ENCODE measurements at places on chromosomes 4 and X. TPM values are rescaled to one million over a fixed set of nuclear protein-coding genes. Genes with fewer than 3 reads are reported as not detected.

DNA sequence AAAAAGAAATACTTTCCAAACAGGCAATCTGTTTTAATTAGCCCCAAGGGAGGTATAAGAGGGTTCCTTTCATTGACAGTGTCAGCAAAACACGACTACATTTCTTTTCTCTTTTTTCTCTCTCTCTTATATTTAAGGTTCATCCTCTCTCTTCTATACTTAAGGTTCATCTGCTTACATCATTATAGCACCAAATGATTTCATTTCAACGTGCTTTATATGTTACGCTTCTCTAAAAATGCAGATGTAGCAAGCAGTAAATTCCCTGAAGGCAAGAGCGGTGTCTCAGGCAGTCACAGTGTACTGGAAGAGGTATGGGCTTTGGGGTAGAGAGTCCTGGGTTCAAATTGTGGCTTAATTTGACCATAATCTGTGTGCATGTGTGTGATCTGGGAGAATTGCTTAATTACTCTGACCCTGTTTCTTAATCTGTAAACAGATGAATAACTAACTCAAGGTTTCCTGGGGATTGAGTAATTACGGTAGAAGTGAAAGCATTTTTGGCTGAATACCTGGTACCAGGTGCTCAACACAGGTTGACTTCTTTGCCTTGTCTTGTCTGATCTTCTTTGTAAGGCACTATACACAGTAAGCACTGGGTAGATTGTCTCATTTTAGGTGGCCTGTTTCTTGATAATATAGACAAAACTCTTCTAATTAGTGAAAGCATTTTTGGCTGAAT lies 180.8 kb downstream of the SPRY1 start:
- H3K4me1 ChIP-seq: no peaks in the 10 kb centered on the region
- H3K36me3 ChIP-seq: no peaks in the 10 kb centered on the region
- no peaks in the 10 kb centered on the region for H3K27me3 ChIP-seq
- no peak overlapping the region for H3K27ac ChIP-seq
- DNase-seq: no peak

Gene CLOCK
- 35.9 TPM for total RNA-seq

DNA sequence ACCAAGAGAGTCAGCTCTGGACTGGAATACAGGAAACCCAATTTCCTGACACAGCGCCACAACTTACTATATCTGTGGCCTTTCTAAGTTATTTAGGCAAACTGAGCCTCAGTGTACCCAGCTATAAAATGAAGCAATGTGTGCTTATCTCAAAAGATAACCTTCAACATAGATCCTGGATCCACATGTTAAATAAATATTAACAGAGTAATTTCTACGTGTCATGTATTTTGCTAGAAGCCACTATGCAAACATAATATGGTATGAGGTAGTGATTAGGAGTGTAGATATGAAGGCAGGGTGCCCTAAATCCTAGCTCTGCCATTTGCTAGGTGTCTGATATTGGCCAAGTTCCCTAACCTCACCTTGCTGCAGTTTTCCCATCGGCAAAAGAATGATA lies 527.0 kb downstream of the RAB28 start:
- no peaks in the 10 kb centered on the region for H3K4me1 ChIP-seq
- no peak for DNase-seq
- H3K36me3 ChIP-seq: no peaks in the 10 kb centered on the region
- H3K27ac ChIP-seq: no peak overlapping the region
- no peak overlapping the region for H3K4me3 ChIP-seq

GRCh38 chr4:168587411-168588125 lies 90.7 kb downstream of the PALLD start:
- no peak overlapping the region for H3K4me3 ChIP-seq
- no peak for DNase-seq
- H3K27me3 ChIP-seq: no peaks in the 10 kb centered on the region
- no peak overlapping the region for H3K27ac ChIP-seq
- H3K36me3 ChIP-seq: no peaks in the 10 kb centered on the region

DNA sequence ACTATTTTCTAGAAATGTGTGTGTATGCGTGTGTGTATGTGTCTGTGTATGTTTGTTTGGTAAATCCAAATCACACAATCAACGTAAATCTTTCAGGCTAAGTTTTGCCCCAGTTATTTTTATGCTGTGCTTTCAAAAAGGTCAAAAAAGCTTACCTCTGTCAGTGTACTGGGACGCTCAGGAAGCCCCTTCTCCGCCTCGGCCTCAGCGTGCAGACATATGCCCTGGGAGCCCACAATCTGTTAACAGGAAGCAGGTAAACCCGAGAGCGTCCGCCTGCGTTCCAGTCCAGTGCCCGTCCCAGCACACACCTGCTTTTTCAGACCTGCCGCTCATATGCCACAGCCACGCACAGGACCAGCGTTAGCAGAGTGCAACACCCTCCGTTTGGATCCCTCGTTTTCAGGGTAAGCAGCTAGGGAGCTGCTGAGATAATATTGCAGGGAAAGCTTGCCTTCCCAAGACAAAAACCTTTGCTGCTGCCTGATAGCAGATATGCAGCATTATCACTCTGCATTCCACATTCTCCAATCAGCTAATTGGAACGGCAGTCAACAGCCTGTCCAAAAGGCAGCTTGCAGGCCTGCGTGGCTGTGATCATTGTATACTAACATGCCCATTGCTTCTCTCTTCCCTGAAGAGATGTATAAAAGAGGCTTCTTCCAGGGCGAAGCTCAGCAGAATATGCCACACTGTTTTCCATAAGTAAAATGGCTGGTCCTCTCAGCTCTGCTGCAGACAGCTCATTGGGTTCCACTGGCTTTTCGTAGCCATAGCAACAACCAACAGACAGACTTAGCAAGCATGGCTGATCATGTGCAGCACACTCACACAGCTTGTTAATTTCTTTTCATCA lies at the start of gene SORBS2:
TSS of gene SORBS2 (minus strand) at position 686 of the 856 bp plus-strand sequence. CDS start 121,623 bp downstream, outside the sequence.
- H3K4me3 ChIP-seq: peak within 1 kb of the TSS; percentile 16

Gene MTMR8
- 0.51 TPM for total RNA-seq

Gene ZNF718
- 11.9 TPM for total RNA-seq

Gene FREM3
- total RNA-seq: not detected

DNA sequence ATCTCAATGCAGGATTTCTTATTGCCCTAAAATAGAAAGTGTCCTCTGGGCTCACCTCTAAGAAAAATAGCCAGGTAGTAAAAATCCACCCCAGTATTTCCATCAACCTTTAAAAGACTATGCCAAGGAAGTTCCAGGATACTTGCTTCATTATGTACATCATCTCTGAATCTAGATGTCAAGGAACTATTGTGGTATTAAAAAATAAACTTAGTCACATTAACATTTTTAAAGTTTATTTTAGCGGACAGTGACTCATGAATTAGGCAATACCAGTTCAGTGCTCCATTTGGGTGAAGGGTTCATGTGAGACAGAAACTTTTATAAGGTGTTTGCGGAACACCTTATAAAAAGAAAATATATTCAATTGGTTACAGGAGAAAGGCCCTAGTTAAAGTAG lies 209.2 kb downstream of the ADAM29 start:
- no peak overlapping the region for H3K4me3 ChIP-seq
- H3K27me3 ChIP-seq: no peaks in the 10 kb centered on the region

Measured in neural progenitor cell (in vitro differentiated cells).